ENCODE measurements at places on chromosomes 11 and 22.

DNA sequence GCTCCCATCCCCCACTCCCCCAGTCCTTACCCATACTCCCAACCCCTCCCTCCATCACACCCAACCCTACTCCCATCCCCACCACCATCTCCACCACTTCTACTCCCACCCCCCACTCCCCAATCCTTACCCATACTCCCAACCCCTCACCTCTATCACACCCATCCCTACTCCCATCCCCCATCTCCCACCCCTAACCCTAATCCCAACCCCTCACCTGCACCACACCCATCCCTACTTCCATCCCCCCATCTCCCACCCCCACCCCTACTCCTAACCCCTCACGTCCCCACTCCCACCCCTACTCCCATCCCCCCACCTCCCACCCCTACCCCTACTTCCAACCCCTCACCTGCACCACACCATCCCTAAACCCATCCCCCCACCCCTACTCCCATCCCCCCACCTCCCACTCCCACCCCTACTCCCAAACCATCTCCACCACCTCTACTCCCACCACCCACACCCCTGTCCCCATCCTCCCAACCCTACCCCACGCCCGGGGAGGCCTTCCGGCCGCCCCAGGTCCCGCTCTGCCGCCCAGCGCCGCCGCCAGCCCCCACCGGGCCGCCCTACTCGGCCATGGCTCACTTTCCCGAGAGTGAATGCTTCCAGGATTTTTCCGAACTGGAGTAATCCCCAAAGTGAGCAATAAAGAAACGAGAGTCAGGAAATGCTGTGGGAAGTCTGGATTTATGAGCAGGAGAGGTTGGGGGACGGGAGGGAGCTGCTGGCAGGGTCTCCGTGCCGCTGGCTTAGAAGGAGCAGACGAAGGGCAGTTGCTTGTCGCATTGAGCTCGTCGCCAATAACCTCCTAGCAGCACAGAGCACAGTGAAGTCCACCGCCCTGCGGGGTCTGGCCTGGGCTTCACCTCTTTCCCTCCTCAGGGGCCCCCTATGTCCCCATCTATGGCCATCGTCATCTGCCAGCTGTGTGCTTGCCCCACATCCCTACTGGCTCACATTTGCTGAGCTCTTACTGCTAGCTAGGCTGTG is 4.6 kb downstream of the PRG3 start:
- DNase-seq = no peak

GRCh38 chr11:117565709-117566108 is 231.3 kb downstream of the DSCAML1 start:
- DNase-seq = no peak

- peak; percentile 65 for DNase-seq
Observed at GRCh38 chr22:27801616-27802345, at the start of gene MN1. Gene MN1, minus strand, starts transcription at chr22:27801756. Its CDS starts 1,213 bp downstream, at chr22:27800543.

- no peak for DNase-seq
Observed at GRCh38 chr11:12529041-12529440, 145.2 kb upstream of the TEAD1 start.

All from activated CD8-positive, alpha-beta memory T cell treated with anti-CD3 and anti-CD28 coated beads, Interleukin-2, amount 50 U/mL, for 4 hours (primary cell).